ENCODE measurements at places on chromosomes 16 and 17.

GRCh38 chr17:3921006-3921405 is 4.7 kb upstream of the P2RX1 start:
- DNase-seq, result no peak

- DNase-seq, result peak; percentile 30
These were observed 25.9 kb downstream of the RNF43 start for GRCh38 chr17:58391302-58391984.

- no peak for DNase-seq
These were observed 29.1 kb downstream of the AKAP1 start for GRCh38 chr17:57114085-57114673.

GRCh38 chr17:4573669-4574068 is 10.7 kb upstream of the SMTNL2 start:
- no peak for DNase-seq

DNA sequence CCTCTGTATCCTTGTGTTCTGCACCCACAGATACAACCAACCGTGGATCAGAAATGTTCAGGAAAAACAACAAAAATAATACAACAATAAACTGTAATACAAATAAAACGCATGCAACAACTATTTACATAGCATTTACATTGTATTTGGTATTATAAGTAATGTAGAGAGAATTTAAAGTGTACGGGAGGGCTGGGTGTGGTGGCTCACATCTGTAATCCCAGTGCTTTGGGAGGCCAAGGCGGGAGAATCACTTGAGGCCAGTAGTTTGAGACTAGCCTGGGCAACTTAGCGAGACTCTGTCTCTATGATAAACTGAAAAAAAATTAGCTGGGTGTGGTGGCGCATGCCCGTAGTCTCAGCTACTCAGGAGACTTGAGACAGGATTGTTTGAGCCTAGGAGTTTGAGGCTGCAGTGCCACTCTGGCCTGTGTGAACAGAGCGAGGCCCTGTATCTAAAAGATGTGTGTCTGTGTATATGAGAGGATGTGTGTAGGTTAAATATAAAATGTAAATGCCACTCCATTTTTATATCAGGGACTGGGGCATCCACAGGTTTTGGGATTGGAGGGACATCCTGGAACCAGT is 13.3 kb downstream of the SEC14L1 start:
- no peak for DNase-seq

Data from NCI-H1048 (cell line).